ENCODE measurements at places on chromosomes 5 and 9.

DNA sequence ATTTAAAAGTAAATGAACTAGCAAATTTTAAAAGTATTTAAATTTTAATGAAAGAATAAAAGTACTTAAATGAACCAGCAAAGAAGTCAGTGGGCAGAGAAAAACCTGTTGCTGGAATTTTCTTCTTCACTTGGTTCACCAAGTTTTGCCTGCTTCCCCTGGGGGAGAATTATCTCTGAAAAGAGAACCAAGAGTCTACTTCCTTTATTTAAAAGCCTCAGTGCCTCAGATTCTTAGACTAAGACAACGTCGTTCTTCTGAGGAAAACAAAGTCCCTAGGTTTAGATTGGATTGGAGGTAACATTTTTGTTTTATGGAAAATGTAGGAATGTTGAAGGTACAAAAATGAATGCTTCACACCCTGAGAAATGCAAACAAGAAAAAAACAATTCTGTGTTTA, 7.4 kb upstream of the KLF4 start:
- DNase-seq, result no peak

DNA sequence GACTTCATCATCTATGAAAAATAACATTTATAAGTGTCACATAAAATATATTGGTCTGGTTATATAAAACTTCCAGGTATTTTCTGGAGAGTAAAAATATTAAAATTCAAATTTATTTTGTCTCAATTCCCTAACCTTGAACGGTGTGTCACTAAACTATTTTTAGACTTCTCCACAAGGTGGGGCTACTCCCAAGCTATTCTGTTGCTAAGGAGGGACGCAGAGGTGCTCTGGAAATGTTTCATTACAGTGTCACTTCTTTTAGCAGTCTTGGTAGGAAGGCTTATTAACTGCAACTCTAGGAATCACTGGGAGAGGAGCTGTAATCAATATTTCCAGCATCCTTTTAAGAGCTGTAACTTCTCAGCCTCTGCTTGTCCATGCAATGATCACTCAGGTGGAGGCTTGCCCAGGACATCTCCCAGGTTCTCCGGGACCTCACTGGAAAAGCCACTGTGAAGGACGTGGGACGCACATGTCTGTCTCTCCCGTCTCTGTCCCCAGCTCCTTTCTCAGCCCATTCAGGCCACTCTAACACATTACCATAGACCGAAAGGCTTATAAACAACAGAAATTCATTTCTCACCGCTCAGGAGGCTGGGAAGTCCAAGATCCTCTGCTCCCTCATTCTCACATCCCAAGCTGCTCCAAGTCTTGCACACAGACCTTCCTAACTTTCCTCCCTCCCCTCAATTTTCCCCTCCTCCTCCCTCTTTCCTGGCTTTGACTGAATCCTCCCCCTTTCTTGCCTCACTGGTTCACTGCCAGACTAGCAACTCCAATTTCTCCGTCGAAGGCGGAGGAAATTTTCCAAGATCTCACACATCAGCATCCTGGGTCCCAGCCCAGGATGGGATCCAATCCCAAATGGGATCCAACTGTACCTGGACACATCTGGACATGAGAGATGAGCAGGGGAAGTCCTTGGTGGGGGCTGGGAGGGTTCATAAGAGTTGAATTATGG, 32.7 kb upstream of the DNAH5 start:
- peak; percentile 26 for DNase-seq

DNA sequence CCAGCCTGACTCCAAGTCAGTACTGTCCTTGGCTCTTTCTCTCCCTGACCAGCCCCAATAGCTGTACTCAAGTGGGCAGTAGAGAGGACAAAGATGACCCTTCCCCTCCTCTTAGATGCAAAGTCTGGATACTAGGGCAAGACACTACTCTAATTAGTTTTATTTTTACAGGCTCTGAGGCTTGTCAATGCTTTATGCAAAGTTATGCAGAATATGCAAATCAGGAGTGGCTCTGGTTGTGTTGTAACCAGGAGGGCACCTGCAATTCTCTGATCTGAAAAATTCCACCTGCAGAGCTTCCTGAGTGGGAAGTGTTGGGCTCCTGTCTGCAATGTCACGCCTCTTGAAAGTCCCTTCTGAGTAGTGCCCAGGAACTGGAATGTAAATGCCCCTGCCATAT, 201.5 kb downstream of the RGS3 start:
- DNase-seq, result peak; percentile 87

- DNase-seq, result no peak
Measured at GRCh38 chr5:72248410-72248981, 71.5 kb downstream of the MRPS27 start.

DNA sequence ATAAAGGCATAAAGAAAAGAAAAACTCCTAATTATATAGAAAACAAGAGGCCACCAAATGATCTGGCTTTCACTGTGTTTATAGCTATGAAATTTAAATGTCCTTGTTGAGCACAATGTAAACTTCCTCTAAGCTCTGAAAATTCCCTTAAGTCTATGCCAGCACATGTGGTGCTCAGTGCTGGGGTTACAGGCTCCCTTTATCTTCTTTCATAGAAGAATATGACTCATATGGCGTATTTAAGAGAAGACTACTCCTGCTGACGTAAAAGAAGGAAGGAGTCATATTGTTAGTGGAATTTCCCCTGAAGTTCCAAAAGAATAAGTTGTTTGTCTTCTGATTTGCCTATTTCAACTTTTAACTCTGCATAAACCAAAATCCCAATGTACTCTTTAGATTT, 30.4 kb downstream of the RNF145 start:
- DNase-seq, result no peak

DNA sequence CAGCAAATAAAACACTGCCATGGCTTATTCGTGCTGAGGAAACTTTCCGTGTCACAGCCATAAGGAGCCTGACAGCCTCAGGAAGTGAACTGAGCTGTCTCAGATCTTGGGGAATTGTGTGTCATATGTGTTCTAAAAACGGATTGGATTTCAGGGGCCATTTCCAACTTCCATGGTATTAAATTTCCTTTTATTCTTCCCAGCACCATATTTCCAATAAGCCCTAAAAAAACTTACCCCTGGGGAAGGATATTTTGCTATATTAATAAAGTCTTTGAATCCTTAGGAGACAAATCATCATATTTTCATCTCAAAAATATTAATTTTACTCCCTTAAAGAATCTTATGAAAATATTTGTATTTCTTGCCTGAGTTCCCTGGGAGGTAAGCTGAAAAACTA, 93.9 kb downstream of the LHFPL2 start:
- no peak for DNase-seq

- no peak for DNase-seq
Measured at GRCh38 chr5:124289130-124289529, 457.3 kb downstream of the ZNF608 start.

- no peak for DNase-seq
Measured at GRCh38 chr9:108212184-108212583, 643.6 kb downstream of the ACTL7B start.

- no peak for DNase-seq
Measured at GRCh38 chr9:109414125-109414785, 83.9 kb downstream of the PTPN3 start.

DNA sequence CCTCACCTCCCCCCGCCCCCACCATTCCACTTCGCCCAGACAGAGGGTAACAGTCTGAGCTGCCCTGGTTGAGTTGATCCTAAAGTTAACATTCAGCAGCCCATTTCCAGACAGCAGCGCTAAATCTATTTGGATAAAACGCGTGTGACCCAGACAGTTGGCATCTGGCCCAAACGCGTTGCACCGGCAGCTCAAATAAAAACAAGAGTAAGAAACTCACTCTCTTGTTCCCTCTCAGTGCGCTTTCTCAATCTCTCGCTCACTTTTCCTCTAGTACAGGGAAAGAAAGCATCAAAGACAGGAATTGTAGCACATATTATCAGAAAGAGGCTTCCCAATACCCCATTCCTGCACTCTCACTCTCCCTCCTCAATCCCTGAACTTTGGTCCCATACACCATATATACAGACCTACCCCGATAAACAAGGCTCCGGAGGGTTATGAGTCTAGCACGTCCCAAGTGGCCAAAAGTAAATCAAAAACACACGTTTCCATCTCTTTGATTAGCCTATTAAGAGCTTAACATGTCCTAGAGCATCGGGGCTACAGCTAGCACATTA, 1.3 kb downstream of the ADAMTS6 start:
- peak; percentile 6 for DNase-seq

Measured in NCI-H526 (cell line).